ENCODE measurements at places on chromosomes 4 and X.
A peak's percentile ranks its signal among the peaks of the same experiment; 100 is the strongest.

- DNase-seq, result no peak
These were observed 68.4 kb downstream of the NSG1 start for GRCh38 chr4:4455210-4455865.

- no peak for DNase-seq
These were observed 8.6 kb upstream of the UBQLN2 start for GRCh38 chrX:56554870-56555269.

DNA sequence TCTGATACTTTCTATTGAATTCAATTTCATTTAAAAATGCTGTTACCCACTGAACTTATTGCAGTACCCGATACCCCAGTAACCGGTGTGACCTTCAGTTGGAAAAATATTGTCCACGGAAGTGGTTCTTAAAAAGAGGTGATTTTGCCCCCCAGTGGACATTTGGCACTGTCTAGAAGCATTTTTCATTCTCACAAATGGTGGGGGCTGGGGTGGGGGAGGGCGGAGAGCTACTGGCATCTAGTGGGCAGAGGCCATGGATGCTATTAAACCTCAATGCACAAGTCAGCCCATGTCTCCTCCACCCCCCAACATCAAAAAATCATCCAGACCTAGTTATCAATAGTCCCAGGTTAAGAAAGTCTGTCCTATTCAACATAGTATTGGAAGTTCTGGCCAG, 19.6 kb upstream of the CHM start:
- DNase-seq, result no peak

GRCh38 chr4:101667348-101667747, 123.2 kb upstream of the BANK1 start:
- DNase-seq, result no peak

- DNase-seq, result no peak
These were observed 73.3 kb downstream of the NCAPG start for GRCh38 chr4:17884063-17884462.

DNA sequence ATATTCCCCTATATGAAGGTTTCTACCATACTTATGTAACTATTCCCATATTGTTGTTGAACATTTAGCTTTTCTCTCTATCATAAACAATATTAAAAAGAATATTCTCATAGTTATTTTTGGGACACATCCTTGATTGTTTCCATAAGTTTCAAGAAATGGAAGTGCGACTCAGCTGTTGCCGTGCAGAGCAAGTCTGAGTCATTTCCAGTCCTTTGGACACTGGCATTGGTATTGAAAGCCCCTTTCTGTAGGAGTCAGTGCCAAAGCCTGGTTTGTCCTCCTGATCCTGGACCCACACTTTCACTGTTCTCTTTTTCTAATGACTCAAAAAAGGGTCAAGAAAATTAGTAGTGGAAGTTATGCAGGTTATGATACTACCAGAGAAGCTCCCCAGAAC, 108.3 kb upstream of the DIAPH2 start:
- DNase-seq, result no peak

- DNase-seq, result no peak
These were observed 53.4 kb downstream of the GRXCR1 start for GRCh38 chr4:42945874-42946273.

GRCh38 chrX:40778861-40779575, 43.7 kb upstream of the MED14 start:
- no peak for DNase-seq

DNA sequence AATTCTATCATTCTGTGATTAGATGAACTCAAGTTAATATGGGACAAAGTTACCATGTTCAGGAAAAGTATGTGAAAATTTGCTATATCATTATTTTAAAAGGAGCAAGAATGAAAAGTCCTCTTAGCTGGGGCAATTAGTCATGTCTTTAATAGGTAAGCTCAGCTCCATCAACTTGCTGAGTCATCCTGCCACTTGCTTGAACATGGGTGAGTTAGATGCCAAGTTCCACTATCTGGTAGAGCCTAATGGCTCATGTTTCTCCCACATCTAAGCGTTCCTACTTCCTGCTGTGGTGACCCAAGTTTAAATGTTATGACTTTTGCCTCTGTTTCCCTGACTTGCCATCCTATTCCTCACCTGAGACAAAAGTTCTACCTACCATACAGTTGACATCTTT, 276.8 kb downstream of the ZNF674 start:
- DNase-seq, result no peak

DNA sequence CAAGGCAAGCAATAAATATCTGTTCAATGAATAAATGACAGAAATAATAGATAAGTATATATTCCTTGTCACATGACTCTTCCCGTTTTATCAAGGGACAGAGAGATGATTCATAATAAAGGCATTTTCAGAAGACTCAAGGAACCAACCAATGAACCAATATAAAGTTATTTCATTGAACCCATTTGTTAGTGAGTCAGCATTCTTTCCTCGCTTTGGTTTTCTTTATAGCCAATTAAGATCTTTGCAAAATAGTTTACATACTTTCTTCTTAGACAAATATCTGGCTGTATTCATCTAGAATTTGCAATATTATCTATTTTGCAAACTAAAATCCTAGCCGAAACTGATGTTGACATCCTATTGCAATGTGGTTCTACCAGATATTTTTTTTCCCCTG, 269.4 kb downstream of the IL15 start:
- DNase-seq, result no peak

DNA sequence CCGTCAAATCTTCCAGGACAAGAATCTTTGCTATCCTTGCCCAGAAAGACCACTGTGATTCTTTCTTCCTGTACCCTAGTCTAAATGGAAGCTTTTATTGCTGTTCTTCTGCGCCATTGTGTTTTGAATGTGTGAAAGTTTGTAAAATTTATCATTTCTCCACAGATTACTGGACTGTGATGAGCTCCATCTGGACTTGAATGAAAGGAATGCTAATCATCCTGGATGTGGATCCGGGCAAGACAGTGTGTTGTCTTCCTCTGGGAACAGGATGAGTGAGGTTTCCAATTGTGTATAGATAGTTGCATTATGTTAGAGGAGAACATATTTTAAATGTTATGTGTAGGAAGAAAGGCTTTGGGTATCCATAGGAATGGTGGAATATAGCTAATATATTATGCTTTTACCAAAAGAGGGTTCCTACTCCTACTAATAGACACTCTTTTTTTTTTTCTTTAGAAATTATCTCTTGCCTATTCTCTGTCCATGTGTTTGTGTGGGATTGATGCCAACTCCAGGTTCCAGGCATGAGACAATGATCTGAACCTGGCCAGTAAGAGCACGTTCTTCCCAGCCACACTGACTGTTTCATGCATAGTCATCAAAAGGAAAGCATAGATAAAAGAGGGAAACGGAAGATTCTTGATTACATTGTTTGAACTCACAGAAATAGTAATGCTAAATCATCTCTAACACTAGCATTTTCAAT, 803.6 kb upstream of the ADGRL3 start:
- no peak for DNase-seq

DNA sequence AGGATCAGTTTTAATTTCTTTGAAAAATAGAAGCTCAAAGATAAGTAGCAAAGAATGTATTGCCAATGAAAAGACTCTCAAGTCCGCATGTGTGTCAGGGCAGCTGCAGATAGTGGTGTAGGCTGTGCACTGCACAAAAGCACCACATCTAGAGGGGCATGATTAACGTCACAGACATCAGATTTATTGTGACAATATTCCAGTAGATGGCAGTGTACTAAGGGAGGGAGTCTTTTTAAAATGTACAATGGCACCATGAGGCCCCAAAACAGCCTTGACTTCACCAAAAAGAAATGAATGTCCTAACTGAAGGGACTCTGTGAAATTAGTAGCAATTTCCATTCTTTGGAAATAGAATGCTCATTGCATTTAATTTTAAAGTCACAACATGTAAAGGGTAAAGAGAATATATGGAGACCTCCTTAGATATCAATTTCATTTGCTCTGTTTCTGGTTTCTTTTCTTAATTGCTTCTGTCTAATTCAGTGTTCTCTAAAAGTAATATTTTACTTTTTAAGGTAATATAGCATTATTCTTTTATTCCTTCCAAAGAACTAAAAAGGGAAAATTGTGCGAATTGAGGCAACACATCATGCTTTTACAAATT, 98.4 kb downstream of the ZNF827 start:
- DNase-seq, result no peak

- DNase-seq, result peak; percentile 14
These were observed 33.2 kb downstream of the HMX1 start for GRCh38 chr4:8838296-8838960.

- DNase-seq, result no peak
These were observed 131.5 kb downstream of the GABRA2 start for GRCh38 chr4:46258431-46258830.
